ENCODE measurements at places on chromosomes 11 and 22.

DNA sequence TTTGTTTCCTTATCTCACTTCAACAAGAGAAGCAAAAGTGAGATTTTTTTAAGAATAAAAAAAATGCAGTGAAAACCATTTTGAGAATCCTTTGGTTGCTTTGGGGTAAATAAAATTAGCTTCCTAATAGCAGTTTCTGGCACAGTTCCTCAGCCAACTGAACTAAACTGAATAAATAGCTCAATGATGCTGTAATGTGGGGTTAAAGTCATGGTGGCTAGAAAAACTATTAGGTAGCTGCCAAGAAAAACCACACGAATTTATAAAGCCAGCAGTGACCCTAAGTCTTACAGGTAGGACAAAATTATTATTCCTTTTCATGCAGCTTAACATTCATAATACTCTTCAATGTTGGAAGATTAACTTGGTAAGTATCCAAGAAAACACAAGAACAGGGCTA, 142.4 kb downstream of the APIP start:
- no peak for DNase-seq

DNA sequence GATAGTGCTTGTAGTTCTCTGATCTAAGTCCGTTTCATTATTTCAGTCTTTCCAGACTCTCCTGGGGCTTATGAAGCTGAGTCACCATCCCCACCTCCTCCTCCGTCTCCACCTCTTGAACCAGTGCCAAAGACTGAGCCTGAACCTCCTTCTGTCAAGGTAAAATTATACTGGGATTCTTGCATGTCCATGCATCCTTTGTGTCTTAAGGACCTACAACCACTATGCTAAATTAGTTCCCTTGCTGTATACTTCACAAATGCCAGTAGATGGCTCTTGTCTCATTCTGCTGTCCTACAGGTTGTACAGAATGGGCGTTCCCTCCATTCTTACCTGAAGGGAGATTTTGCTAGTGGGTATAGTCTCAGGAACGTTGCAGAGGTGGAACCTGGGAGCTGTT, 42.2 kb downstream of the POLD3 start:
- peak; percentile 1 for DNase-seq

GRCh38 chr11:1242289-1242688, 19.4 kb downstream of the MUC5B start:
- no peak for DNase-seq

- no peak for DNase-seq
These were observed 48.4 kb downstream of the ELP4 start for GRCh38 chr11:31558001-31558400.

GRCh38 chr11:114228435-114229411, 67.5 kb upstream of the NNMT start:
- peak; percentile 9 for DNase-seq

GRCh38 chr11:30549565-30549964, 36.6 kb downstream of the MPPED2 start:
- no peak for DNase-seq

- DNase-seq = no peak
These were observed 49.3 kb upstream of the RDX start for GRCh38 chr11:110345743-110346142.

- DNase-seq = no peak
These were observed 14.4 kb downstream of the POU2AF2 start for GRCh38 chr11:111259896-111260295.

- DNase-seq = no peak
These were observed 4.7 kb downstream of the B3GAT1 start for GRCh38 chr11:134407321-134407828.

- no peak for DNase-seq
These were observed 18.4 kb upstream of the OR4C5 start for GRCh38 chr11:48384670-48385069.

DNA sequence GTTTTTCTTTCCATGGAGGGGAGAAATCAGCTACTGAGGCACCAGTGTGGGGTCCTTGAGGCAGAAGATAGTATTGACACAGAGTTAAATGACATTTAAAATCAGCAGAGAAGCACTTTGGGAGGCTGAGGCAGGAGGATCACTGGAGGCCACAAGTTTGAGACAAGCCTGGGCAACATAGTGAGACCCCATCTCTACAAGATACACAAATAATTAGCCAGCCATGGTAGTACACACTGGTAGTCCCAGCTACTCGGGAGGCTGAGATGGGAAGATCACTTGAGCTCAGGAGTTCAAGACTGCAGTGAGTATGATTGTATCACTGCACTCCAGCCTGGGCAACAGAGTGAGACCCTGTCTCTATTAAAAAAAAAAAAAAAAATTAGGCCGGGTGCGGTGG, 38.1 kb downstream of the KREMEN1 start:
- DNase-seq = no peak

- no peak for DNase-seq
These were observed 8.9 kb upstream of the BBOX1 start for GRCh38 chr11:27031754-27032153.

GRCh38 chr11:1659506-1659905, 29.9 kb downstream of the KRTAP5-5 start:
- no peak for DNase-seq

GRCh38 chr22:49518436-49518970, 309.2 kb downstream of the BRD1 start:
- no peak for DNase-seq

- no peak for DNase-seq
These were observed 7.5 kb downstream of the TMEM138 start for GRCh38 chr11:61369372-61370348.

DNA sequence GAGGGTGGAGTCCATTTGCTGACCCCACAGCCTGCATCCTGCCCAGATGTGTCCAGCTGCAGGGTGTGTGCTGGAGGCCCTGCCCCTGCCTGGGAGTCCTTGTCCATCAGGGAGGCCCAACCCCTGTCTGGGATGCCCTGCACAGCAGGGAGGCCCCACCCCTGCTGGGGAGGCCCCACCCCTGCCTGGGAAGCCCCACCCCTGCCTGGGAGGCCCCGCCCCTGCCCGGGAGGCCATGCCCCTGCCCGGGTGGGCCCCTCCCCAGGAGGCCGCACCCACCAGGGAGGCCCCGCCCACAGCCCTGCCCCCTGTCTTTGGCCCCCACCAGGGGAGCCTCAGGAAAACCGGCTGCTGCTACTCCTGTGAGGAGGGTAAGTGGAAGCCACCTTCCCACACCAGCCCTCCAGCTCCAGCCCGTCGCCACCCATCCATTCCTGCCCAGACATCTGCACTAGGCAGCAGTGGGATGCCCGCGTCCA, 37.2 kb downstream of the MUC5B start:
- DNase-seq = no peak

- no peak for DNase-seq
These were observed 210.7 kb downstream of the TBC1D22A start for GRCh38 chr22:46972901-46973831.

DNA sequence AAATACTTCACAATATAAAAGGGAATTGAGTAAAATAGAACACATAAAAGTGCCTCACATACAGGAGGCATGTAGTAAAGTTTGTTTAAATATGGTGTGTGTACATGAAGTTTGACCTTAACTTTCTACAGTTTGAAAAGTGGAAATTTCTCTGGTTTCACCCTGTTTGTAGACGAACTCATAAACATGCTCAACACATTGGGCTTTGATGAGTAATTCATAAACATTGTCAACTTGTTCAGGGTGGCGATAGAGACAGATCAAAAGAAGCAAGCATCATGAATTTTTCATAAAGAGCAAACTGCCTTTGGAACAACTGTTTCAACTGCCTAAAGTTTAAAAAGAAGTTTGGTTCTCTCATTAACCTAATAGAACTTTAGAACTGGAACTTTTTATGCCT, 9.1 kb downstream of the SLN start:
- no peak for DNase-seq

GRCh38 chr11:73382747-73383146, 6.5 kb downstream of the RELT start:
- DNase-seq = no peak

DNA sequence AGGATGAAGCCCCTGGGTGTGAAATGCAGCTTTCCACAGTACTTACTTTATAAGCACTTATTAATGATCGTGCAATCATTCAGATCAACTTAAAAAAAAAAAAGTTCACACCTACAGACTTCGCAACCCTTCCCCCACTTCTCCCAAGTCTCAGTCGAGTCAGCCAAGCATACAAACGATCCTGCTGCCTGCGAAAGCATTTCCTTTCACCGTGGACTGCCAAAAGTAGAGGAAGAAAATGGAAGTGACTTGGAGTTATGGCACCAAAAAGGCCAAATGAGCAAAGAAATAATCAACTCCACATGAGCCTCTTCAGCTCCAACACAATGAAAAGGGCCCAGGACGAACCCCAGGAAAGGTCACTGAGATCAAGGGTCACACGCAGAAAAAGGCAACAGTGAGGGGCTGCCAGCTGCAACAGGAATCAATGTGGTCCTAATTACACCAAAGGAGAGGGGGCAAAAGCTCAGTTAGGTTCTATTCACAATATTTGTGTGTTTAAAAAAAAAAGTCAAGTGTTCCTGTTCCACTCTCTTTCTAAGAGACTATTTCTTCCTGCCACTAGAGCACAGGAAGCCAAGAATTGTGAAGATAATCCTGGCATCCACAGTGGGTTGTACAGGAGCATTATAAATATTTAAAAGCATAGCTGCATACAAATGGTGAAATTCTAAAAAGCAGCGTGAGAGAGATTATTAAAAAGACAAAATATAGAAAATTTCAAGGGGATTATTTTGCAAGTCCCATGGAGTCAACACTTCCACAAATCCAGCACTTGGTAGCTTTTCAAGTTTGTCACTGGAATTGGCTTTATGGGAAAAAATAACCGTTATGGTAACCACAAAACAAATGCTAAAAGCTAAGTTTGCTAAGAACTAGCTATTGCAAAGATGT, 28.4 kb downstream of the CDON start:
- no peak for DNase-seq

DNA sequence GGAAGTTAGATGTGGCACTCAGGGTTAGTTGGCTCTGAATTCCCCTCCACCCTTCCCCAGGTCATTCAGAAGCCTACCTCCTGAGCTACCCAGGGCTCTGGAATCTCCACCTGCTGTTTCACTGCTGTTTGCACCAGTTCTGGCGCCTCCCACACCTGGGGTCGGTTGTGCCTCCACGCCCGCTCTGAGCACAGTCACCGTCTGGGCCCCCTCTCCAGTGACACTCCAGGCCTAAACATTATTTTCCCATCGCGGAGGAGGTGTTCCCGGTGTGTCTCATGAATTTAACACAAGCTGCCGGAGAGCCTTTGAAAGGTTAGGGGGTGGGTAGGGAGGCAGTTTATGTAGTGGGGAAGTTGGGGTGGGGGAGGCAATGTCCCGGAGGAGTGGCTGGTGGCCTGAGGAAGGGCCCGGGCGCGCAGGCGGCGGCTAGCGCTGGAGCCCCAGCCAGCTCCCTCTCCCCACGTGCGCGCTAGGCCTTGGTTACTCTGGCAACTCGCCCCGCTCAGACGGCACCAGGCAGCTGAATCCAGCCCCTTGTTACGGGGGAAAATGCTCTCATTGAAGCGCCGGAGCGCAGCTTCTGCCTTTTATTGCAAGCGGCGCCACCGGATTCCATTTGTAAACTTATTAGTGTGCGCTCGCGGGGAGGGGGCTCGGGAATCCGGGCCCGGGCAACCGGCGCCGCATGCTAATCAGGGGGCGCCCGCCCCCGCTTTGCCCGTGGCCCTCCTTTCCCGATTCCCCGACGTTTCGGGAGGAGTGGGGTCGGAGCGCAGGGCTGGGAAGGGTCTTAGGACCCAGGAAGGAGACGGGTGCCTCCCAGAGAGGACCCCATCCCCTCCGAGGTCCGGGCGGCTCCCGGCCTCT, 52.4 kb downstream of the GRIK4 start:
- DNase-seq = no peak

GRCh38 chr11:76811259-76811658, 28.1 kb downstream of the TSKU start:
- no peak for DNase-seq

DNA sequence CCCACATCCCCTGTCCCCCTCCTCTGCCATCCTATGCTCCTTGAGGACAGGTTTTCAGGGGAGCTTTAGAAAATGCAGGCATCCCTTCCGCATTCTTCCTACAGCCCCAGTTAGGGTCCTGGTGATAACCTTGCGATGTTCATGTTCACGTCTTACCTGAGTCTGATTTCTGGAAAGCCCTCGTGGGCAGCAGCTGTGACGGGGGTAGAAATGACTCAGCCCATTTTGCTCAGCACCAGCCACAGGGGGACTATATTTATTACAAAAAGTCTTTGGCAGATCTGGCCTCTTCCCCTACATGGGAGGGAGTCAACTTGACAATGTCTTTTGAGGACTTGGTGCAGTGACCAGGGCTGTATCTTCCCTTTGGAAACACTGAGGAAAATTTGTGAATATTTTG, 12.3 kb downstream of the PKNOX2 start:
- DNase-seq = no peak

- DNase-seq = no peak
These were observed 537.9 kb downstream of the NTM start for GRCh38 chr11:131908316-131908715.

DNA sequence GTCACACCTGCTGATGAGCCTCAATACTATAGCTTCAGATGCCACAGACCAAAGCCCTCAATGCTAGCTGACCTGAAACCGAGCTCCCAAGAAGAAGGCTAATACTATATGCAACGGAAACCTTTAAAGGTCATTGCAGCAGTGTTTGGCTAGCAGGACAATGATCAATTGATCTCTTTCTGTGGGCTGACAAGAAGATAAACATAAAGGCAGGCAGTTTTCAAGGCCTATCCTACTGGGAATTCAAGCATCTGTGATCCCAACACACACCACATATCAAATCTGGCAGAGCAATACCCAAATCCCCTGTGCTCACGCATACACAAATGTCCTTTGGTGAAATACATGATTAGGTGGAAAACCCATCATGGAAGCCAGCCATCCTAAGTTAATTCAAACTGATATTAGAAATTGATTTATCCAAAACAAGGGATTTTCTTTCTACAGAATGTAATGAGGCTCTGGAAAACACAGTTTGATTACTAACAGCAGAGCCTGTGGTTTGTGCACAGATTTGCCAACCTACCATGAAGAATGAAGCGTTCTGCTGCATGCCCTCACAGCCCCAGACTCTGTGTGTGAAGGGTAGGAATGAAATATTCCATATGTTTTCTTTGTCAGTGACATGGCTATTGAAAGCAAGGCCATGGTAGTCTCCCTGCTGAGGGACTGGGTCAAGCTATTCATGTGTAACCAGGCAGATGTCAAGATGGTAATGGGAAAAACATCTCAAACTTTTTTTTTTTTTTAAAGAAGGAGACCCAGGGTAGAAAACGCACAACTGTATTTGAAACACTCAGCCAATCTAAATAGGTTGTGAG, 12.2 kb downstream of the LGR4 start:
- DNase-seq = no peak

DNA sequence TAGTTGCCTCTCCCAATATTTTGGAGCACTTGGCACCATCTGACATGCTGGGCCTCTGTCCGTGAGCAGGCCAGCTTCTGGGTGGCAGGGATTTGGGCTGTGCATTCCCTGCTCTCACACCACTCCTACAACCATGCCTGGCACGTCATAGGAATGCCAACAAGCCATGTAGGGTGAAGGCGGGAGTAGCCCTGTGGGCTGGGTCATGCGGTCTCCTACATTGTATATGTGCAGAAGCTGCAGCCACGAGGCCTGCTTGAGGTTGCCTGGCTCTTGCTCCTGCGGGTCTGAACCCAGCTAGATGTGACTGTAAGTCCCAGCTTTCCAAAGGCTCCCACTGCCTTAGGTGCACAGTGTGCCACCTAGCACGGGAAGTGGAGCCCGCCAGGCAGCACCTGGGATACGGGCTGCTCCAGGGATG, 14.5 kb downstream of the MYEOV start:
- no peak for DNase-seq
